Ammon's horn (tissue), 1 donor: ENCODE measurements at places on chromosomes 1 and 21.
A peak's percentile ranks its signal among the peaks of the same experiment; 100 is the strongest.

- DNase-seq: no peak
Observed at GRCh38 chr1:116460783-116461376, 87.8 kb downstream of the ATP1A1 start.

DNA sequence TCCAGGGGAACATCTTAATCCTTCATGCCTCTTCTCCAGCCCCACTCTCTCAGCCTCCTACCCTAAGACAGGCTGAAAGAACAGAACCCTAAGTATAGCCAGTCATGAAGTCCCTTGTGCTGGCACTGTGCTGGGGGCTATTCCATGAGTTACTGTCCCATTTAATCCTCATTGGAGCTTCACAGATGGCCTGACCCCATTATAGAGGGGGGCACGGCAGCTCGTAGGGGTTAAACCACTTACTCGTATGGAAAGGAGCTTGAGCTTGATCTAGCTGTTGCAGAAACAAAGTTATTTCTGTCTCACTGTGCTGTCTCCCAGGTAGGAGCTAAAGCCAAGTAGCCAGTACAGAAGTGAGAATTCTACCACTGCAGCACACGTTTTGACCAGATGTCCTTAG lies 203.2 kb upstream of the COA6 start:
- no peak for DNase-seq

DNA sequence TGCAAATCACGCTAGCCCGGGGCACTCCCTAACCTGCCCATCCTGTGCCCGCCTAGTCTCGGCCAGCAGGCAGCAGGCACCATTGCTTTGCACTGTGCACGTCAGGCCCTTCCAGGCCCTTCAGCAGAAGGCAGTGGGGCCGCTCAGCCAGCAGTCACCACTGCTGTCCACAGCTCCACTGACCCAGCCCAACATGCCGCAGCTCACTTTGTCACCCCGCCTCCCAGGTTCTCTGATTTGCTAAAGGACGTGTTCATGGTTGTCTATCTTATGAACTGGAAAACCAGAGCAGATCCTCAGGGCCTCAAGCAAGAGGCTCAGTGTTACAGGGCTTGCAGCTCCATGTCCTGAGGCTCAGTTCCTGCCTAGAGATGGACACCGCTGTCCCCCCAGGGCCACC lies 14.2 kb upstream of the SPOCD1 start:
- DNase-seq: no peak

DNA sequence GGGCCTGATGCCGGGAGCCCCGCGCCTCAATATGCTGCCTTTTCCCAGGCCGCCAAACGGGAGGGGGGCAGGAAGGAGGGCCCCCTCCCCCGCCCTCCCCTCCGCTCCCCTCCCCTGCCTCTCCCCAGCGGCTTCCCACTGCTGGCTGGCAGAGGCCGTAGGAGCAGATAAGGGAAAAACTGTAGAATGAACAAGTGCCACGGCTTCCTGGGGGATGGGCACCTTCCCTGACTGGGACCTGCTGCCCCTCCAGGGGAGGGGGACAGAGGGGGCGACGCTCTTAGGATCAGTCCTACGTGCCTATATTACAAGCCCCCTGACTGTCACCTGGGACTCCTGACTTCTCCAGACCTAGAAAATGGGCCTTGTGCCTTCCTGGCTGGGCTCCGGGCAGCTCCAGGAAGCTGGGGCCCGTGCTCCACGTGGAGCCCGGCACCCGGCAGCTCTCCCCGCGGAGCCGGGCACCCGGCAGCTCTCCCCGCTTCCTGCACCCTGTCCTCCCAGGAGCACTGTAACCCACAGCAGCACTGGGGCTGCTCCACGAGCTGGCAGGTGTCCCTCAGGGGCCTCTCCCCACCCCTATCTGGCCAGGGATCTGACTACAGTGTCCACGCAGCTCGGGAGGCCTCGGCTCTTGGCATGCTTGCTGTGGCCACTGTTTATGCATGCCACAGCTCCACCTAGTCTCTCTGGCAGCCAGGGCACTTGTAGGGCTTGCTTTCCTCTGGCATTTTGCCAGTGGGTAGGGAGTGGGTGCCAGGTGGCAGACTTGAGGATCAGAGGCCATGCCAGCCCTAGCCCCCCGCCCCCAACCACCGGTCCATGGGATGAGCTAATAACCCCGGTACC lies 674 bp upstream of the HES5 start:
- DNase-seq: peak; percentile 54

DNA sequence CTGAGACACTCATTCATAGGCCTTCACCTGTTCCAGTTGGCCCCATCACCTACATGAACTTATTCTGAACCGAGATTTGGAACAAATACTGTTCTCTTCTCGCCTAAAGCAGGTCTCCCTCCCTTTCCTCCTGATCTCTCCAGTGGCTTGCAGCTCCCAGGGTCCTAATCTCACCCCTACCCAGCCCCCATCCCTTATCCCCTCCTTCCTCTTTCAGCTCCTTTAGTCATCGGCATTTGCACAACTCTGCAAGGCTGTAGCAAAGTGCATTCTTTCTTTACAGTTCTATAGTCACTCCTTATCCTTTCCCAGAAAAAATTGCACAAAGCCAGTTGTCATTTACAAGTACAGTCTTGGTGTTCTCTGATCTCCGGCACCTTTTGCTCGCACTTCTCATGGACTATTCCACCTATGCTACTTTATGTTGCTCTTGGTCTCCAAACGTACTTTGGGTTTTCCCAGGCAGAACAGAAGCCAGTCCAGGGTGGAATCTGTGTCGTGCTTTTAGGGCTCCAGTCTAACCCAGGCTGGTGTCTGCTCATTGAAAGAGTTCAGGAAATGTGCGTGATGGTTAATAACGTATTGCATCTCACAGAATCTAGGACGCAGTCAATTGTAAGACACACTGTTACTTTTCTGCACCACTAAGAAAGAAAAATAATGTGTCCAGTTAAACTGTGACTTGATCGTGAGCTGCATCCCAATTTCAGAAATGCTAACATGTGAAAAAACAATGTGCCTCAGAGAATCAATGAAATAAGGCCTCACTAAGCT lies 965 bp downstream of the ABCA4 start:
- DNase-seq: no peak

GRCh38 chr1:245260110-245260882 lies 105.5 kb downstream of the KIF26B start:
- no peak for DNase-seq

DNA sequence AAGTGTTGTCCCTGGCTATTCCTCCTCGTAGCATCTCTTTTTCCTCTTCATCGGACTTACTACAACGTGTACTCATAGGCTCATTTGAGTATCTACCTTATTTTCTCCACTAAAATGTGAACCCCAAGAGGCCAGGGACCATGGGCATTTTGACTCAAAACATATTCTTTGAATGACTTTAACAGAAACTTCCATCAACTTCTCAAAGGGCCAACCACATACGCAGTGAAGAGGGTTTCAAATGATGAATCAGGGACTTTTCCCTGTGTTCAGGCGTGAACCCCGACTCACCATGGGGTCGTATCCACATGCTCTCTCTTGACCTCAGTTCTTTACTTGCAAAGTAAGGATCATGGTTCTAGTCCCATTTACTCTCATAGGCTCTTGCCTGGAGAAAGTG lies 20.2 kb upstream of the GPR137B start:
- no peak for DNase-seq

- DNase-seq: no peak
Observed at GRCh38 chr1:231933711-231934626, 307.4 kb downstream of the DISC1 start.

GRCh38 chr1:116119876-116120275 lies 8.7 kb downstream of the MAB21L3 start:
- no peak for DNase-seq

DNA sequence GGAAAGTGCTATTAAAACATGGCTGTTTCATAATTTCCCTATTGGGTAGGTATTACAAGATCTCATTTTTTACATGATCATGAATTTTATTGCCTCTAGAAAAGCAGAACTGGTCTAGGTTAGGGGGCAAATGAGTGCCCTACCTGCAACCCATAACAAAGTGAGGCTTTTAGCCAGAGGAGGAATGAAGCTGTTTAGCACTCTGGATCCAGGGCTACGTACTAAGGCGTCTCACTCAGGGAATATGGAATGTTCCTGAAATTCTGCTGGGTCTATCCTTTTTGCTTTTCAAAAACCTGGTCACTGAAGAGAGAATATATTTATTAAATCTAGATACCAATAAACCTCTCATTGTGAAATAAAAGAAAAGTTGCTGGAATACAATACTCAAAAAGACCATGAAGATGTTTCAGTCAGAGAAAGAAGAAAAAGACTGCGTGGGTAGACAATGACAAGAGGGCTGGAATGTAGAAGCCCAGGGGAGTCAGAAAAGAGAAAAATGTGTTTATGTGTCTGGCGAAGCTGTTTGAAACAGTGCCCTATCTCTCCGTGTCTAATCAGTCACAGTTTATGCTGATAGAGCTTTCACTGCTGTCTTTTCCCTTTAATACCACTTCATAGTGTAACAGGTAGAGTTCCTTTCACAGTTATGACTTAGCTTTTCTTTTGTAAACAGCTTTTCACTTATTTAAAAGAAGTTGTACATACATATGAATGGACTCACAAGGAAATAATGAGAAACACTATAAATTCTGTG lies 25.0 kb upstream of the SYDE2 start:
- no peak for DNase-seq

- DNase-seq: no peak
Observed at GRCh38 chr1:170213596-170213995, 67.8 kb downstream of the NTMT2 start.

- DNase-seq: no peak
Observed at GRCh38 chr1:33349081-33349759, 28.3 kb upstream of the A3GALT2 start.

GRCh38 chr1:197451381-197451780 lies 183.3 kb downstream of the CRB1 start:
- DNase-seq: no peak

- DNase-seq: peak; percentile 59
Observed at GRCh38 chr1:160006312-160006940, 25.4 kb downstream of the PIGM start.

GRCh38 chr1:10225573-10225972 lies 15.2 kb downstream of the KIF1B start:
- no peak for DNase-seq

- DNase-seq: no peak
Observed at GRCh38 chr1:1325288-1326074, 879 bp downstream of the CPTP start.

GRCh38 chr1:13617108-13617507 lies 33.5 kb downstream of the PDPN start:
- DNase-seq: no peak

- DNase-seq: no peak
Observed at GRCh38 chr1:226617109-226617508, 68.5 kb downstream of the STUM start.

- peak; percentile 58 for DNase-seq
Observed at GRCh38 chr1:222546548-222547259, 1.2 kb downstream of the HHIPL2 start.

DNA sequence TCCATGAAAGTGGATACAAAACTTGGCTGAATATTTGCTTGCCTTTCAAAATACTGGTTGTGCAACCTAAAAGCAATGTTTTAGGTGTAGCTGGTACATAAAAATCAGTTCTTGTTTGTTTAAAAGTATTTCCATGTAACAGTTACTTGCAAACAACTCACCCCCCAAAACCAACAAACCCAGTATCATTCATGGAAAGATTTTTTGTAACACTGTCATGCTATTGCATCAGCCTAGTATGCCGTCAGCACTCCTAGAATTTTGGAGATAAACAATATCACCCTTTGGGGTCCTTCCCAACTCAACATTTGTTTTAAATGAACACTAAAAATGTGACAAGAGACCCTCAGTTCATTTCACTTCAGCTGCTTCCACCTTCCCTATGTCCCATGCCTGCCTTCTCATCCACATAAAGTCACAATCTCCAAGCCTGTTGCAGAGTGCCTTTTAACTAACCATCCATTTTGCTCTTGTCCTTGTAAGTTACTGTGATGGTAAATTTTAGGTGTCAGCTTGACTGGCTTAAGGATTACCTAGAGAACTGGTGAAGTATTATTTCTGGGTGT lies 425.3 kb downstream of the DUSP10 start:
- DNase-seq: no peak

DNA sequence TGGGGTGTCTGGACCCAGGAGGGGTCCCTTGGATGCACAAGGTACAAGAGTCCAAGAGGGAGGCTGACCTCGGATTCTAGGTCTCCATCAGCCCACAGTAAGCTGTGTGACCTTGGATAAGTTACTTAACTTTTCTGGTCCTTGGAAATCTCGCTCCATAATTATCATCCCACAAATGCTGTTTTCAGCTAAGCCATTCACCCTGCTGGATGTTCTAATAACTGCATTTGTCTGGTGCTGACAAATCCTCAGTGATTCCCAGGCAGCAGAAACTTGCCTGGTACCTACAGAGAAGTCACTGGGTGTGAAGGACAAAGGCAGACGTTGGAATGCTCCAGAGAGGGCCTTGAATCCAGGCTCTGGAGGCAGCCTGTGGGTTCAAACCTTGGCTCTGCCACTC lies 89.7 kb downstream of the IGSF21 start:
- DNase-seq: no peak

DNA sequence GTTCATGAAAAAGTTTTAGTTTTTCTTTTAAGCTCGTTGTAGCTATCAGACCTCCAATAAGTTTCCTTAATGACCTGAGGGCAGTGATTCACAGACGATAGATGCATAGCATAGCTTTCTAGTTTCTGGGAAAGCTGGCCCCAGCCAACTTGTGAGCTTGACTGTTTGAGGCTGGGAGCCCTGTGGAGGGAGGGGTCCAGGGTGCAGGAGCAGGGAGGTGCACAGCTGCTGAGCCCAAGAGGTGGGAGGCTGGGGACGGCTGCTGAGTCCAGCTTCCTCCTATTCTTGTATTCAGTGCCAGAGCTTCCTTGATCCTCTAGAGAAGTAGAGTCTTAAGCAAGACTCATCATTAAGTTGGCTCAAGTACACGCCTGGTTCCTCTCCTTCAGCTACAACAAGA lies 11.0 kb upstream of the AVPR1B start:
- no peak for DNase-seq

GRCh38 chr1:8339203-8339600 lies 21.3 kb downstream of the SLC45A1 start:
- no peak for DNase-seq

- DNase-seq: no peak
Observed at GRCh38 chr1:121471523-121471922, 286.7 kb downstream of the SRGAP2C start.

- DNase-seq: peak; percentile 21
Observed at GRCh38 chr1:9291914-9292360, 757 bp upstream of the SPSB1 start.

GRCh38 chr1:203407296-203407695 lies 56.4 kb upstream of the FMOD start:
- DNase-seq: no peak

DNA sequence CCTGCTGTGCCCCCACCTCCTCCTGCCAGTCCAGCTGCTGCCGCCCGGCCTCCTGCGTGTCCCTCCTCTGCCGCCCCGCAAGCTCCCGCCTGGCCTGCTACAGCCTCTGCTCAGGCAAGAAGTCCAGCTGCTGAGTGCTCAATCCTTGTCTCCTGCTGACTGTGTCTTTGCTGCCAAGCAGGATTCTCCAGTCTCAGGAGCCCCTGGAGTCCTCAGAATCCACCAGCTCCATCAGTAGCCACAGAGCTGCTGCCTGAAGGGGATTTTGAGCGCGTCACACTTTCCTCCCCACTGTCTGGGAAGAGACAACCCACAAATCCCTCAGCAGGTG lies 973 bp downstream of the KRTAP10-11 start:
- DNase-seq: no peak

GRCh38 chr1:157992031-157992832 lies 1.2 kb upstream of the KIRREL1 start:
- DNase-seq: peak; percentile 82
